Hematopoietic multipotent progenitor cell treated with erythropoietin and hydrocortisone succinate and interleukin-3 and kit ligand, for 15 days (in vitro differentiated cells): ENCODE measurements at places on chromosomes 1 and 21.

DNA sequence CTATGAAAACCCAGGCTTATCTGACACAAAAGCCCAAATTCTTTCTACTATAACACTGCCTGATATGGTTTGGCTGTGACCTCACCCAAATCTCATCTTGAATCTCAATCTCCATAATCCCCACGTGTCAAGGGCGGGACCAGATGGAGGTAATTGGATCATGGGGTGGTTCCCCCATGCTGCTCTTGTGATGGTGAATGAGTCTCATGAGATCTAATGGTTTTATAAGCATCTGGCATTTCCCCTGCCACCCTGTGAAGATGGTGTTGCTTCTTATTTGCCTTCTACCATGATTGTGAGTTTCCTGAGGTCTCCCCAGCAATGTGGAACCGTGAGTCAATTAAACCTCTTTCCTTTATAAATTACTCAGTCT, 123.3 kb upstream of the USP24 start:
- DNase-seq, result no peak

- DNase-seq, result no peak
Observed at GRCh38 chr1:15043934-15044333, 109.6 kb upstream of the TMEM51 start.

DNA sequence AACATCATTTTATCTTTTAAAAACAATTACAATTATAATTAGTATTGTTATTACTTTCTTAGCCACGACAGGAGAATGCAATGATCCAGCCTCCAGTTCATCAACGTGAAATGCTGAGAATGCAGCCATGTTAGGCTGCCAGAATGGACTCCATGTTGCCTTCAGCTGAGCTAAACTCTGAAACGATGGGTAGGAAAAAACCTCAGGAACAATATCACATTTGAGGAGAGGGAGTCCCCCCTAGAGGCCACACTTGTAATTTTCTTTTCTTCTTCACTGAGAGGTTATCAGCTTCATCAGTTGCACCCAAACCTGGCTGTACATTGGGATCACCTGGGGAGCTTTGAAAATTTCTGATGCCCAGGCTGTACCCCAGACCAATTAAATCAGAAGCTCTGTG, 34.6 kb upstream of the DNAH14 start:
- DNase-seq, result no peak

DNA sequence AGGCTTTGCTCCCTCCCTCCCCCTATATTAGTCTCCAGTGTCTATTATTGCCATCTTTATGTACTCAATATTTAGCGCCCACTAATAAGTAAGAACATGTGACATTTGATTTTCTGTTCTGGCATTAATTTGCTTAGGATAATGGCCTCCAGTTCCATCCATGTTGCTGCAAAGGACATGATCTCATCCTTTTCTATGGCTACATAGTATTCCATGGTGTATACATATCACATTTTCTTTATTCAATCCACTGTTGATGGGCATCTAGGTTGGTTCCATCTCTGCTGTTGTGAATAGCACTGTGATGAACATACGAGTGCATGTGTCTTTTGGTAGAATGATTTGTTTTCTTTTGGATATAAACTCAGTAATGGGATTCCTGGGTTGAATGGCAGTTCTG, 61.3 kb downstream of the SH3GLB1 start:
- DNase-seq, result no peak

DNA sequence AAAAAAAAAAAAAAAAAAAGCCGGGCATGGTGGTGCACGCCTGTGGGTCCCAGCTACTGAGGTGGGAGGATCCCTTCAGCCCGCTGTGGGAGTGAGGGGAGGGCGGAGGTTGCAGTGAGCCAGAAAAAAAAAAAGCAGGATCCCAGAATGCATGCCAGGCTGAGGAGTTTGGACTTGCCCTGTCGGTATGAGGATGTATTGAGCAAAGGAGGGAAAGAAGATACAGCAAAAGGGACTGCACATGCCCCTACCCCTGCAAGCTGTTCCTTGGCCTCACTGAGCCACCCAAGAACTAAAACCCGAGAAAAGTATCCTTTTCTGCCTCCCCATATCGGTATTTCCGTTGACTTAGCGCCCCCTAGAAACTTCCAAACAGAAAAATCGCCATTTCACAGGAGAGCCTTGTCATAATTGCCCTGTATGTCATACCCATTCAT, 1.3 kb upstream of the GPATCH4 start:
- peak; percentile 23 for DNase-seq

GRCh38 chr1:228393811-228394570, 12.6 kb downstream of the TRIM11 start:
- DNase-seq, result no peak

DNA sequence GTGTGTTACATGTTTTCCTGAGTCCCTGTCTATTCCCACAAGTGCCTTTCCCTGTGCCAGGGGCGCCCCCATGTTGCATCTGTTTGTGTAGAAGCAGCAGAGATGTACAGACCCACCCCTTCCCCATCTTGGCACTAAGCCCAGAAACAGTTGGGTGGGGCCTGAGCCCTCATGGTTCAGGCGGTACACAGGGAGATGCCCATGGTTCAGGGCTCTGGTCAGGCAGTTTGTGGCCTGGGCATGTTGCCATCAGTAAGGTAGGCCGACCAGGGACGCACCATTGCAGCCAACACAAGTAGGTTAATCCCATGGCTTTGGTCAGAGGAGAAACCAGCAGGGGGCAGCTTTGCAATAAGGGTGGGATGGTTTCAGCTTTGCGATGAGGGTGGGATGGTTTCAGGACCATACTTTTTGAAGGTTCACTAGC, 914 bp upstream of the ADGRB2 start:
- DNase-seq, result no peak
